Activated CD4-positive, alpha-beta T cell treated with anti-CD3 and anti-CD28 coated beads for 4 hours (primary cell): ENCODE measurements at places on chromosomes 5 and 9.

DNA sequence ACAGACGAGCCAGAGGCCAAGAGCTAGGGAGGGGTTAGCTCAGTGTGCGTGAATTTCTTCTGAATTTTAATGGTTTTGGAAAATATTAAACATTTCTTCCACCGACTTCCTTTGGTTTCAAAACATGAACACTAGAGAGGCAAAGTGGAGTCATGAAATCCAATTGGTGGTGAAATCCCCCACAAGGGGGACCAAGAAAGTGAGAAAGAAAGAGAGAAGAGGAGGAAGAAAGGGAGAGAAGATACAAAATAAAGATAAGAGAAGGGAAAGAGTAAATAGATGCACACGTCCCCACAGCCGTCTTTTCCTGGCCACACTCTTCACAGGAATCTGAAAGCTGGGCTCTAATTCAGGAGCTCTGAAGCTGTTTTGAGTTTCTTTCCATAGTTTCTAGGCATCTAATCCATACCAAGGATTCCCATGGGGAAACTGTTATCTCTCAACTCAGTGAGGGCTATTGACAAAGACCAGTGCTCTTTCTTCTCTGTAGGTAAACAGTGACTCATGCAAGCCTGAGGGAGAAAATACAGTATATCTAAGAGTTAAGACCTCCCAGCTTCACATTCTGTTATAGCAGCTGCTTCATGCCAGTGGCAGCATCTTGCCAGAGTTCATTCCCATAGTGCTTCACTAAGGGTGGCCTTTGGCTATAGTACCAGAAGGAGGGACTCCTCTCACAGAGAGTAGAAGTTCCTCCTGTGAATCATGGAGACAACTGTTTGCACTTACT lies 115.8 kb upstream of the LIFR start:
- no peak for DNase-seq

DNA sequence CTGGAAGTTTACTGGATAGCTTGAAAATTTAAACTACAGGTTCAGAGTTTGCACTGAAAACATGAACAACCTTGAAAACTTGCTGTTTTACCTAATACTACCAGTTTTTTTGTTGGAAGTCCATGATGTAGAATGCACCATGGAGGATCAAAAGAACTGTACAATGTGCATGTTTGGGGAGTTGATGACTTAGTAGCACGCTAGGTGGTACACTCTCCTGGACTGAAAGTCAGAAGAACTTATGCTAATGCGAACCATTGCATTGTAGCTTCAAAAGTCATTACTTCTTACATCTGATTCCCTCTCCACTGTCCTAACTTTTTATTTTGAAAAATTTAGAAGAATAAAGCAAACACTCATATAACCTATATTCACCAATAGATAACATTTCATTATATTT lies 211.0 kb downstream of the OSTF1 start:
- DNase-seq: no peak

- no peak for DNase-seq
Observed at GRCh38 chr5:170353011-170353761, 36.0 kb downstream of the KCNMB1 start.

DNA sequence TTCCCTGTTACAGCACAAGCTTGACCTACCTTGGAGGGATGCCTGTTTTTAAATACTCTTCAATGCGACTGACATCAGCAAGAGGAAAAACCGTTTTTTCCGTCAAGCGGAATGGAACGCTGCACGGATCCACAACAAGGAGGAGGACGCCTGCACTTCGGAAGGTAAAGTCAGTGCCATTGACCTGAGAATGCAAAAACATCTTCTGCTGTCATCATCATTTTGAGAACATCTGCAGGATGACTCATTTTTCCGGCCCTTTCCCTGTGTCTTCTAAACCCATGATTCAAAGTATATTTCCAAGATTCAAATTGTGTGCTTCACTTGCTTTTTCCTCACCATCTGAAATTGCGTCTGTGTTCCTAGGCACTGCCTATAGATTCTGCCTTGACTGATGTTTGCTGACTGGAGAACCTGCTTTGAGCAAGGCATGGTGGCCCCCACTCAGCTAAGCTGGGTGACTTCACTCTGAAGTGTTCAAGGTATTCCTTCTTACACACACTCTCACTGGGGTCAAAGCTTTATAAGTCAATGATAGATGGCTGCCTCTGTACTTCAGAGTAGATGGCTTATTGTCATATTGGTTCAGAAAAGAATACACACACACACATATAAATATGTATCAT lies 78.1 kb downstream of the CEMIP2 start:
- no peak for DNase-seq

DNA sequence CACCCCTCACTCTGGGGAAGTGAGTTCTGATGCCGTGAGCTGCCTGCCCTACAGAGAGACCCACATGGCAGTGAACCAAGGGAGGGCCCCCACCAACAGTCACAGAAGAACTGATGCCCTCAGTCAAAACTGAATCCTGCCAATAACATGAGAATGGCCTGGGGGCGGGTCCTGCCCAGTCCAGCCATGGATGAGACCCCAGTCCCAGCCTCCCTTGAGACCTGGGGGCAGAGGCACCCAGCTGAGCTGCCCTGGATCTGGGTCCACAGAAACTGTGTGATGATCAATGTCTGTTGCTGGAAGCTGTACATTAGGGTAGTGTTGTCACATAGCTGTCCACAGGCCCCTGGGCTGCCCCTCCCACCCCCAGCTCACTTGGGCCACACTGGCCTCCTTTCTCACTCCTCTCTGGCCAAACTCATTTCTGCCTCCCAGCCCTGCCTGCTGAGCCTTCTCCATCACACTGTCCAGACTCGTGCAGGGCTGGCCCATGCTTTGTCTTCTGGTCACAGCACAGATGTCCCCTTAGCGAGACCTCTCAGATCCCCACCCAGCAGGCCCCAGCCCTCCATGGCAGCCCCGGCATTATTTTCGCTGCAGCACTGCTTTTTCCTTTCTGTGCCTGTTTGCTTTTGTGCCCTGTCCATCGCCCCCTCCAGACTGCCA lies 16.8 kb downstream of the GBGT1 start:
- no peak for DNase-seq

DNA sequence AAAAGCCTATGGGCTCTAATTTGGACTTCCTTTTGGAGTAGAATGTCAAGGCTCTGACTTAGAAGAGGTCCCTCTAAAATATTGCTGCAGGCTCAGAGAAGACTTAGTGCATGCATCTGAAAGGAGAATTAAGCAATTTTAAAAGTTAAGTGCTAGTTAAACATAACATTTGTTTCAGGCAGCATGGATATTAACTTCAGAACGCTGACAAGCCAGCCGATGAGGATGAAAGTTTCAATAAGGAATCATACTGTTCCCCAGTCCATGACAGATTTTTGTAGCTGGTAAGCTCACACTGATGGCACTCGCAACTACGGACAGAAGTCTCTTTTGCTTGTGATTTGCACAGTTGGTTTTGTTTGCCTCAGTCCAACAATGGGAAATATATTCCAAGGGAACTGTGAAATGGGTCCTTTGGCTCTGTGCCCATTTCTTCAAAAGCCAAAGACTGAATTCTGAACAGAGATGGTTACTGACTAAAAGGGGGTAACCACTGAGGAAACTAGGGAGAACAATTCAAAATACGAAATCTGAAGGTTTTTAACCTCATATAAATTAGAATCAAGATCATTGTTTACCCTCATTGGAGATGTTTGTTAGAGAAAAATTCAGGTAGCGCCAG lies 47.6 kb downstream of the DCP2 start:
- no peak for DNase-seq

DNA sequence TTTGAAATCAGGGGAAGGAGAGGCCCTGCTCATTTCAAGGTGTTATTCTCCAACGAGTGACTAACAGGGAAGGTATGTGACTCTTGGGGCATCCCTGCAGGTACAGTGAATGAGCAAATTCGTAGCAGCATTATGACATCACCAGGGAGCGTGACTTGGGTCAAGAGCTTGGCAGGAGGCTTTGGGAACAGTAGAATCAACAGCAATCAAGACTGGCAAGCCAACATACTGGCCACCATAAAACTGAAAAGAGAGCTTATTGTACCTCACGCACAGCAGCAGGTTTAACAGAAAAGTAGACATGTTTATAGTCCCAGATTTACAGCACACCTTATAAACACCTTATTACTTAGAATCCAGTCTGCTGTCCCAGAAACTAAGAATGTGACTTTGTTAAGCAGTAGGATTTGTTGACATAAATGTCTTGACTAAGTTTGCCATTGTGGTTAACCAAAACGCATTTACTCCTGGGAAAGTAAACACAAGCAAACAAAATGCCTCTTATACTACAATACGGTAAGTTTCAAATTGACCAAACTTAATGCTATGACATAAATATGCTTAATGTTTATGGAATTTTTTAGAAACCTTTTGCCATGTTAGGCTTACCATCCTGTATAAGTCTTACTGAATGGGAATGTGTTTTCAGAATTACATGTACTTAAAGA lies 297.8 kb downstream of the NPR3 start:
- no peak for DNase-seq

DNA sequence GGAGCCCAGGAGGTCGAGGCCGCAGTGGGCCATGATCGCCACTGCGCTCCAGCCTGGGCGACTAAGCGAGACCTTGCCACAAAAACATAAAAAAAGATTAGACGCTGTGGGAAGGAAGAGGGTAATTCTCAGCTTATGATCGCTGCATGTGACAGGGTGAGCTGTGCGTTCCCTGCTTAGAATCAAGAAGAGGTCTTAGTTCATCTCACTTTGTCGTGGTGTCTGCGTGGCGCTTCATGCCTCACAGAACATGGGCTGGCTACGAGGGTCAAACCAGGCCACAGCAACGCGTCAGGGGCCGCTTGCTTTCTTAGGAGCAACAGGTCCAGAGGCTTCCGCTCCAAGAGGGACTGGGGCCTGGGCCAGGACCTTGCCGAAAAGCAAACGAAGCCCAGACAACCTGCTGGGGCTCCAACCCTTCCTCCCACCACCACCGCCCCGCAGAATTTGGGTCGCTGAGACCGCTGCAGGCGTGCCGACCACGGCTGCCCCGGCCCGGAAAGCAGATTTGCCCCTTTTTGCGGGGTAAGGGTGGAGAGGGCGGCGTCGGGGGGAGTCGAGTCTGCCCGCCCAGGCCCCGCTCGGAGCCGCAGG lies 10.0 kb upstream of the GRIN1 start:
- no peak for DNase-seq

GRCh38 chr5:152309926-152310450 lies 95.1 kb downstream of the NMUR2 start:
- no peak for DNase-seq

DNA sequence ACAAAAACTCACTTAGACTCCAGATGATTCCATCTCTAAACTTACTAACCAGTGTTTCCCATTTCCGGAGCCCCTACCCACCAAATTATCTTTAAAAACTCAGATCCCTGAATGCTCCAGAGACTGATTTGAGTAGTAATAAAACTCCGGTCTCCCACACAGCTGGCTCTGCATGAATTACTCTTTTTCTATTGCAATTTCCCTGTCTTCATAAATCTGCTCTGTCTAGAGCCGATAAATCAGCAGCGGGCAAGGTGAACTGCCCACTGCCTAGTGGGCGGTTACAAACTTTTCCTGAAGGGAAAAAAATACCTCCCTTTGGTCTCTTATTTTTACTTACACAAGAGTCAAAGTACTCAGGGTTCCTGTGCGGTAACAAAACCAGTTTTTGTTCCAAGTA lies 624.4 kb upstream of the RORB start:
- DNase-seq: no peak

- DNase-seq: no peak
Observed at GRCh38 chr5:92468295-92468694, 1085.2 kb upstream of the ARRDC3 start.

GRCh38 chr9:128117613-128118471 lies 9.7 kb downstream of the PTGES2 start:
- peak; percentile 92 for DNase-seq

GRCh38 chr9:14424289-14424688 lies 110.3 kb upstream of the NFIB start:
- no peak for DNase-seq

DNA sequence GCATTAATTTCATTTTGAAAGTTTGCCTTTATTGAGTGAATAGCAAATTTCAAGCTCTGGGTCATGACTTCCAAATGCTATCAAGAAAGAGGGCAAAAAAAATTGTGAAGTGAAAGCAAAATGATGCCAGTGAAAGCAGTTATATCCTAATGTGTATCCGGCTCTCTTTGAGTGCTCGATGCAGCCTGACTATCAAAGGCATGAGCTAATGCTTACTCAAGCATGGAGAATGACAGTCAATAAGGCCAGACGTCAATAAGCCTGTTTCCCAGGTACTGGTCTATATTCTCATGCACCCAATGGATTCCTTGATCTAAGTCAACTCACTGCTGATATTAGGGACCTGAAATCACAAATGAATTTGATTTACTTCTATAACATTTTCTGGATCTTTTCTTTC lies 435.5 kb downstream of the CAAP1 start:
- no peak for DNase-seq

DNA sequence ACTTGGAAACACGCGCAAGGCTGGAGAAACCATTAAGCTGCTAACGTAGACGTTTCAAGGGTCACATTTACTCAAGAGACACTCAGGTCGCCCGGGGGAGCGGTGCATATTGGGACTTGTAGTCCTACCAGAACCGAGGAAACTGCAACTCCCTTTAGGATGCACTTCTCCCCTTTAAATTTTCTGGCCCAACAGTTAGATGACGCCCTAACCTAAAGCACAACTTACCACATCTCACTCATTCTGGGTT lies 384 bp upstream of the DMXL1 start:
- no peak for DNase-seq

DNA sequence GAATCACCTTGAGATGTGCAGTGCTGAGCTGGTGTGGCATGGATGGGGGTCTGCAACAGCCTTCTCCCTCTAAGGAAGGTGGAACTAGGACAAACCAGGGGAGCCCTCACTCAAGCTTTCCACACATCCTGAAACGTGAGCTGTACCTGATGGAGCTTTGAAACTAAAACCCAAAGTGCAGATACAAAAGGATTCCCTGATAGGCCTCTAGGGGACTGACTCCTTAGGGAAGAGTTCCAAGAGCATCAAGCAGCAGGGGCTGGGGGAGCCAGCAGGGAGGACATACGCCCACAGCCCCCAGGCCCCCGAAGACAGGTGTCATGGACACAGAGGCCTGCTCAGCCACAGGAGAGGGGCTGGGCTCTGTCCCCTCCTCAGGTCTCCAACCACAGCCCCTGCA lies 17.7 kb downstream of the ARHGEF37 start:
- DNase-seq: no peak

- no peak for DNase-seq
Observed at GRCh38 chr9:70035691-70036090, 8.0 kb upstream of the MAMDC2 start.

DNA sequence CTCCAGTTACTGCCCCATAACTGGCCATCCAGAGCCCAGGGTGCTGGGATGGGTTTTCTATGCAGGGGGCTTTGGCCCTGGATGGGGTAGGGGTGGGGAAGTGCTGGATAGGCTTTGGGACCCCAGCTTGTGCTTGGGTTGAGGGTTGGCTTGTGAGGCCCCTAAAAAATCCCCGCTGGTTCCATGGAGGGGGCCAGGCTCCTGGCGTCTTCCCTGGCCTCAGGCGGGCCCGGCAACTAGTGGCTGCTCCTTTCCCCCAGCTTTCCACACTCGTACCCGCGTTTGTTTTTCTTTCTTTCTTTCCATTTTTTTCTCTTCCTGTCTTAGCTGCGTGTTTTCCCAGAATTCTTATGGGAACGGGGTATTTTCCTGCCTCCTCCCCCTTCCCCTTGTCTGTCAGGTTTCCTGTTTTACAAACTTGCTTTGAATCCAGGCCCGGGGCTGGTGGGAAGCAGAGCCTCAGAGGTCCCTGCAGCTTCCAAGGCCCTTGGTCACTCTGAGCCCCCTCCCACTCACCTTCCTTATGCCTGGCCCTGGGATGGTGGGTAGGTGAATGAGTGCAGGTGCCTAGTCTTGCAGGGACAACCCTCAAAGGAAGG lies 40.2 kb downstream of the RGS3 start:
- DNase-seq: no peak
